ENCODE measurements at places on chromosomes 3 and 15. TPM values are rescaled to one million over a fixed set of nuclear protein-coding genes. Genes with fewer than 3 reads are reported as not detected.

PRR20G gene
- not detected for total RNA-seq

SENP5 gene
- total RNA-seq, result 18.7 TPM

CHRM5 gene
- total RNA-seq, result not detected

GOLGA8G gene
- total RNA-seq, result not detected

BTLA gene
- not detected for total RNA-seq

UBXN7 gene
- 13.3 TPM for total RNA-seq

MYZAP gene
- total RNA-seq, result 491 TPM

SCAANT1 gene
- not detected for total RNA-seq

EFHB gene
- 0.51 TPM for total RNA-seq

C2CD4A gene
- total RNA-seq, result 0.16 TPM

SMCO1 gene
- total RNA-seq, result 3.6 TPM

CNTN3 gene
- 3.5 TPM for total RNA-seq

RBP2 gene
- not detected for total RNA-seq

SLC38A3 gene
- total RNA-seq, result 7.9 TPM

DGKG gene
- 27.4 TPM for total RNA-seq

TRH gene
- 0.55 TPM for total RNA-seq

IL17RB gene
- 1.1 TPM for total RNA-seq

PXYLP1 gene
- 7.5 TPM for total RNA-seq

ZNF80 gene
- total RNA-seq, result not detected

All from right atrium auricular region (tissue), 2 donors.